GM13976 (cell line): ENCODE measurements at places on chromosomes 5 and 9.

DNA sequence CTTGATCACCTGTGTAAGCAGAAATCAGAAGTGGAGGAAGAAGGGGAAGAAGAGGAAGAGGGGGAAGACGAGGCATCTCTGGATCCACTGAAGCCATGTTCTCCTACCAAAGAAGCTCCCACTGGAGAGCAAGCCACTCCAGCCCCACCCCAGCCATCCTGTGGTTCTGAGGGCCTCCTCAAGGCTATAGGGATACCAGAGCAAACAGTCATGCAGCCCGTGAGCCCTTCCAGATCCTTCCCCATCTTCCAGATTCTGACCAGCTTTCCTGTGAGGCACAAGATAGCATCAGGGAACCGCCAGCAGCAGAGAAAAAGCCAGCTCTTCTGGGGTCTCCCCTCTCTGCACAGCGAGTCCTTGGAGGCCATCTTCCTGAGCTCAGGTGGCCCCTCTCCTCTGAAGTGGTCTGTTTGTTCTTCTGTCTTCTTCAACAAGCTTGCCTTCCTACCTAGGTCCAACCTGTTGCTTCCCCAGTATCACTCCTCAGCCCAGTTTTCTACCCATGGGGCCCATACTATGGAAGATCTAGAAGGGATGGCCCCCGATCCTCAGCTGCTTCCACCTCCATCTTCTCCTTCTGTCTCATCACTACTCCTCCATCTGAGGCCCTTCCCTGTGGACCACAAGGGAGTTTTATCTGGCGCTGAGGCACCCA is 29.4 kb downstream of the VCP start:
- DNase-seq, result no peak

GRCh38 chr5:132389585-132390286 is 20.2 kb downstream of the SLC22A5 start:
- no peak for DNase-seq

- peak; percentile 24 for DNase-seq
Observed at GRCh38 chr9:68844631-68845612, 139.9 kb downstream of the PIP5K1B start.

GRCh38 chr9:135879619-135880018 is 27.7 kb downstream of the CAMSAP1 start:
- no peak for DNase-seq

DNA sequence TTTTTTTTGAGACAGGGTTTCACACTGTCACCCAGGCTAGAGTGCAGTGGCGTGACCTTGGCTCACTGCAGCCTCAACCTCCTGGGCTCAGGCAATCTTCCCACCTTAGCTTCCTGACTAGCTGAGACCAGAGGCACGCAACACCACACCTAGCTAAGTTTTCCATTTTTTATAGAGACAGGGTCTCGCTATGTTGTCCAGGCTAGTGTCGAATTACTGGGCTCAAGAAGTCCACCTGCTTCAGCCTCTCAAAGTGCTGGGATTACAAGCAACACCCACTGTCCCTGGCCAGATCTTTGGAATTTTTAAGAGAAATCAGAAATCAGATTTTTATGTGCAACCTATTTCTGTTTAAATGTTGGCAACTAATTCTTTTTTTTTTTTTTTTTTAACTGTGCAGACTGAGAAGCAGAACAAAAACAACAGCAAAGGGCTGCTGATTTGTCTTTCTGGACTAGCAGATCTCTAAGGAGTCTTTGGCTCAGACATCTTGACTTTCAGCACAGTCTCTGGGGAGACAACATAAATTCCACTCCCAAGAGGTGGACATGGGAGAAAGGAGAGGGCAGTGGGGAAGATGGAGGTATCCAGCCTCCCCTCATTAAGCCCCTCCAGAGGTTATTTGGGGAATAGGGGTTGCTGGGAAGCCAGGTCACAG is 54.4 kb upstream of the FABP6 start:
- DNase-seq, result no peak

GRCh38 chr9:113695901-113696300 is 180.2 kb upstream of the ZNF618 start:
- no peak for DNase-seq

- no peak for DNase-seq
Observed at GRCh38 chr9:78214492-78214891, 21.4 kb upstream of the CEP78 start.

DNA sequence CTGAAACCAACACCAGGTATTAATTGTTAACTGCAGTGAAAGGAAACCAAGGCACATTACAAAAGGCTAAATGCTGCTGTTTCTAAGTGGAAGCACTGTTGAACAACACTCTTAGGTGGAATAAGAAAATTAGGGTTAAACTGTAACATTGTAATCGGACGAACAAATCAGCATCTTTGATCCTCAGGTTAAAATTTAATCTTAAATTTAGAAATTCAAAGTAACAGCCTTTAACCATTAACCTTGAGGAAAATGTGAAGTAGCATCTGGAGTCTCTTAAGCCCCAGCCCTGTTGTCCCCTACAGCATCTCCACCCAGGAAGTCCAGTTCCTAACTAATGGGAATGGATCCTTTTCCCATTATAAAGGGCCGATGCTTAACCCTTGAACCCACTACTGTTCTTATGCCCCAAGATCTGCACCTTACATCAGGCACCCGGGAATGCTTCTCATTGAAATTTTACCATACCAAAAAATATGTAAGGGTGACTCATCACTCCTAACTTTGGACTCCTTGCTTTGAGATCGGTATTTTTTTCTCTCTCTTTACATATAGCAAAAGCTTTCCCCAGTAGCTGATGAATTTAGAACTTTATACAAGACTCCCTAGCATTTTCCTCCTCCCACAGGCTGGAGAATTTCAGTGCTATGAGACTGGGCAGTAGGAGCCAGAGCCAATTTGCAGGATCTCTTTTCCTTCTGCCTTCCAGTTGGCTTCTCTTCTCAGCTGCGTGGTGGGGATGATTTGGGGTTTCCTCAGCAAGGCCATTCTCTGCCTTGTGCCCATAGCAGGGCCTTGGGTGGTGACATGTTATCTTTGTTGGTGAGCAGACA is 32.0 kb upstream of the ITGA2 start:
- DNase-seq, result no peak
